ENCODE measurements at places on chromosomes 2 and 18. TPM values are rescaled to one million over a fixed set of nuclear protein-coding genes. Genes with fewer than 3 reads are reported as not detected.

GRCh38 chr18:12844391-12844790, 39.6 kb downstream of the PTPN2 start:
- DNase-seq: no peak
- H3K4me3 ChIP-seq: no peak overlapping the region
- peaks cover 19% of the 10 kb centered on the region for H3K4me1 ChIP-seq
- H3K36me3 ChIP-seq: no peaks in the 10 kb centered on the region
- H3K27ac ChIP-seq: peak overlapping the region; percentile 58
- H3K27me3 ChIP-seq: no peaks in the 10 kb centered on the region

DNA sequence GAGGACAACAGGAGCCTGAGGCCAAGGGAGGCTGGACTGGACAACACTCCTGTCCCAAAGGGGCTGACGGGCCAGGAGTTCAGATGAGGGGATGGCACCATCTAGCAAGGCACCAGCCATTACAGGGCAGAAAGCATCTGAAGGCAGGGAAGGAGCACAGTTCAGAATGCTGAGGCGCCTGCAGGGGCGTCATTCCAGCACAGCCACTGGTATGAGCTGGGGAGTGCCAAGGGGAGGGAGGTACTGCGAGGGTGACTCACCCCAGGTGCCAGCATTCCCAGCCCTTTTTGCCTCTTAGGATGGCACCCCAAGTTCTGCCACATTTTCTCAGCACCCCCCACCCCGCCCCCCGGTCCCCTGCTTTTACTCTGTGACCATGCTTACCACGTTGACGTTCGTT, 129.8 kb upstream of the EPAS1 start:
- peaks cover 35% of the 10 kb centered on the region for H3K4me1 ChIP-seq
- DNase-seq: peak; percentile 62
- H3K27ac ChIP-seq: no peak overlapping the region
- no peak overlapping the region for H3K4me3 ChIP-seq
- H3K36me3 ChIP-seq: no peaks in the 10 kb centered on the region
- no peaks in the 10 kb centered on the region for H3K27me3 ChIP-seq

DNA sequence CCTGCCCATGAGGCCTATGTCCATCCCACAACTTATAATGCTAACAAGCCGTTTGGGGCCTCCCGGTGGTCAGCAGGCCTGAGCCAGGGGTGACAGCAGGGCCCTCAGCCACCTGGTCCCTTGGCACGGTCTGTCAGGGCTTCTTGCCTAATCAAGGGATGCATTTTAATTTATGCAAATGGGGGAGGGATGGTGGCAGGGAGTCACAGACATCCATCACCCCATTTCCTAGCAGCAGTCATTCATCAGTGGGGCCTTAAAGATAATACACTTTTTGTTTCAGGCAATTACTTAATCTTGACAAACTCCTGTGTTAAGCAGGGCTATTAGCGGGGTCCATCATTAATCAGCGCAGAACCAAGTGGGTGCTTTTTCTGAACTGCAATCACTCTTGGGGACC, 174.5 kb downstream of the GLI2 start:
- H3K4me1 ChIP-seq: peaks cover 36% of the 10 kb centered on the region
- H3K4me3 ChIP-seq: no peak overlapping the region
- no peaks in the 10 kb centered on the region for H3K27me3 ChIP-seq
- no peak overlapping the region for H3K27ac ChIP-seq

CCDC141 gene
- not detected for total RNA-seq

GRCh38 chr2:226634943-226635604, 164.5 kb downstream of the IRS1 start:
- no peaks in the 10 kb centered on the region for H3K27me3 ChIP-seq
- no peaks in the 10 kb centered on the region for H3K36me3 ChIP-seq
- peaks cover 4% of the 10 kb centered on the region for H3K4me1 ChIP-seq
- H3K4me3 ChIP-seq: no peak overlapping the region
